ENCODE measurements at places on chromosomes 13 and 19.

GRCh38 chr13:113936166-113936965, 37.5 kb downstream of the C13orf46 start:
- DNase-seq, result no peak

DNA sequence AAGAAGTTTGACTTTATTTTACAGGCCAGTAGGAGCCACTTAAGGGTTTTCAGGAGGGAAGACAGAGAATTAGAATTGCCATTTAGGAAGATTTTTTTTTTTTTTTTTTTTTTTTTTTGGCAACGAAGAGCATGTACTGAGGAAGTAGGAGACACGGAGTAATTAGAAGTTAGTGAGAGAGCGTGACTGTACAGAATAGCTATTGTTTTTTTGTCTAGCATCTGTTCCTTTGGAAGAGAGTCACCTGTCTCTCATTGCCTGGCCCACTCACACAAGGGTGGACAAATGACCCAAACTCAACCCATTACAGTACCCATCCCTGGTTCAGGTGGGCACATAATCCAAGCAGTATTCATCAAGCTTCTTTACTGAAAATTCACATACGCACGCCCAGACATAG, 166.7 kb downstream of the LACC1 start:
- DNase-seq, result no peak

DNA sequence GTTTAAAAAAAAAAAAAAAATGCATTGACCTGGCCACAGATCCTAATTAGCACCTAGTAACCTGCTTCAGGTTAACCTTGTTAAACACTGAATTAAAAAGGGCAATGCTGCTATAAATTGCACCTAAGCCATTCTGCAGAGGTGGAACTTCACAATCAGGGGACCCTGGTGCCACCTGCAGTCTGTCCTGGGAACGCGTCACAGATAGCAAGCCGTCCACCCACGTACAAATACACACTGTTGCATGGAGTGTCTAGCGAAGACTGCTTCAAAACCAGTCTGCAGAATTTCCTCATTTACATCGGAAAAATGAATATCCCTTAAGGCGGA, 169.3 kb downstream of the COL4A1 start:
- DNase-seq, result peak; percentile 55

- DNase-seq, result no peak
Measured at GRCh38 chr13:24264976-24265375, 44.4 kb upstream of the C1QTNF9 start.

DNA sequence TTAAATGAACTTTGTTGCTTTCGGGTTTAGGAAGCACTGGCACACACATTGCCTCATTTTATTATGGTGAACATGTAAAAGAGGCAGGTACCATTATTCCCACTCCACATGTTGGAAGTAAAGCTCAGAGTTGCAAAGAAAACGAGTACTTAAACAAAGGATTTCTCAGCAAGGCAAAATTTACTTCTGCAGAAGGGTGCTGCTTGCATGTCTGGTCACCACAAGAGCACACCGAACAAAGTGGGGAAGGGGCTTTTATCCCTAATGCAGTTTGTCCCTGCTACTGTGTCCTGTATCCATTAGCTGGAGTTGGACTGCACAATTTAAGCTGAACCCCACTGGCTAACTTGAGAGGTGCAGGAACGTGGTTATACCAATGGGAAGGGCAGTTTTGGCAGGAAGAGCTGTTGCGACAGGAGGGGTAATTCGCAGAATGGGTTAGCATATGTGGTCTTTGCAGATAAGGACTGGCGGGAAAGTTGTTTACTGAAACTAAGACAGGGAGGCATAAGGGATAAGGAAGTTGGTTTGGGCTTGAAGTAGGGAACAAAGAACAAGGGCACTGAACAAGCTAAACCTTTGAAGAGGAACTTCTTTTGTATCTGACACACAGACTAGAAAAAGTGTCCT, 545.5 kb downstream of the UQCRFS1 start:
- no peak for DNase-seq

- DNase-seq, result no peak
Measured at GRCh38 chr13:98976941-98977340, 923 bp downstream of the DOCK9 start.

DNA sequence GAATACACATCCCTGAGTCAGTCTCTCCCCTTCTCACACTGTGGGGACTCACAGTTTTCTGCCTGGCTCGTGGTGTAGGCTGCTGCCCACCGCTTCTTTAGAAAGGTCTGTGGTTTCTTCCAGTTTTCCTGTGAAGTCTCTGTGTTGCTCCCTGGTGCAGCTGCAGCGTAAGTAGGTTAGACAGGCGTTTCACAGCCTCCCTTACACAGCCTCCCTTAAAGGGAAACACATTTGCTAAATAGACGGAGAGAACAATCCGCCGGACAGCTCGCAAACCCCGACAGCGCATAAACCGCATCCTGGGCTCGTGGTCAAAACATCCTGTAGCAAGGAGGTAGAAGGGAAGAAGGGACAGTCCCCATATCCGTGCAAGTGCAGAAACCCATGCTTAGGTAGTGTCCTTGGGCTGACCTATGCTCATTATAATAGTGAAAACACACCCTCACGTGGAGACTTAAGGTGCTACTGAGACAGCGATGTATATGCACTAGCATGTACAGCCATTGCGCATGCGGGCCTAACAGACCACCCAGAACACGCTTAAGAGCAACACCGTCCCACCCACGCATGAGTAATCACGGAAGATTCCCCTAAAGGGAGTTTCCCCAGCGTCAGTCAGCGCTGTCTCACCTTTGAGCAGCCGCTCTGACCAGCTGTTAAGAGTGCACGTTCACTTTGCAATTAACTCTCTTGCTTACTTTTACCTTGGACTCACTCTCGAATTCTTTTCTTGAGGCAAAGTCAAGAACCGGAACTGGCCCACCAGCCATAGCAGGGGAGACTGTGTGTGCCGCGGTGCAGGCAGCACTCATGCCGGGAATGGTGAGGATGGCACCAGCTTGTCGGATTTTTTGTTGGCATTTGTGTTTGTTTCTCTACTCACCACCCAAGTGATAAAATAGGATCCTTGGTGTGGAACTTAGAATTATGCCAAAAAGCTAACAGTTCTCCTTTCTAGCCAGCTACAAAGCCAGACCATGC, 16.6 kb downstream of the SIGLEC8 start:
- no peak for DNase-seq

GRCh38 chr13:80361883-80362327, 21.0 kb upstream of the SPRY2 start:
- DNase-seq, result no peak

DNA sequence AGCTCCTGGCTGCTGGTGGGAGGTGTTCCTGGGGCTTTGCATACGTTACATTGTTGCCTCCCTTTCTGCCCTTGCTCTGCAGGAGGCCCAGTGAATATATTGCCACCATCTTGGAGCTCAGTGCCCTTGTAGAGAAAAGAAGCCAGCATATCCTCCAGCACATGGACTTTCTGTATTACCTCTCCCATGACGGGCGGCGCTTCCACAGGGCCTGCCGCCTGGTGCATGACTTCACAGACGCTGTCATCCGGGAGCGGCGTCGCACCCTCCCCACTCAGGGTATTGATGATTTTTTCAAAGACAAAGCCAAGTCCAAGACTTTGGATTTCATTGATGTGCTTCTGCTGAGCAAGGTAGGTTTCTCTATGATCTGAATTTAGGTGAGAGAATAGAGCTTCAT, 10.5 kb downstream of the CYP4F12 start:
- DNase-seq, result no peak

- no peak for DNase-seq
Measured at GRCh38 chr19:16327911-16328823, 3.5 kb downstream of the KLF2 start.

GRCh38 chr13:93959796-93960533, 519.5 kb downstream of the DCT start:
- no peak for DNase-seq

DNA sequence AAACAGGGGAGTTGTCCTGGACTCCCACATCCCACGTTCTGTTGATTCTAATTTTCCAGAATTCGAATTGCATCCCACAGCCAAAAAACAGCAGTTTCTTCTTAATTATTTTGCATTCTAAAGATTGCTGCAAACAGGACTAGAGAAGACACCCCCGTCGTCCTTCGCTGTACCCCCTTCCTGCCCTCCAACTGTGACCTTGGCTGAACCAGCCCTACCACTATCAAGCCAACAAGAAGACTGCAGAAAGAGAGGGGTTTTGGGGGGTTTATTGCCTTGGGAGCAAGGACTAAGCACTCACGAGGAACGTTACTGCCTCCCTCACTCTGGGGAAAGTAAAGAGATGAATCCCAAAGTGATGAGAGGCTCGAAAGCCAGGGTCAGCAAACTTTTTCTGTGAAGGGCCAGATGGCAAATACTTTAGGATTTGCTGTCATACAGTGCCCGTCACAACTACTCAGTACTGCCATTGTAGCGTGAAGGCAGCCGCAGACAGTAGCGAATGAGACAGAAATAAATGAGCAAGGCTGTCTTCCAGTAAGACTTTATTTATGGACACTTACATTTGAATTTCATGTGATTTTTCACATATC, 32.5 kb upstream of the KATNAL1 start:
- no peak for DNase-seq

GRCh38 chr19:54168174-54168917, 4.6 kb downstream of the TMC4 start:
- peak; percentile 80 for DNase-seq

DNA sequence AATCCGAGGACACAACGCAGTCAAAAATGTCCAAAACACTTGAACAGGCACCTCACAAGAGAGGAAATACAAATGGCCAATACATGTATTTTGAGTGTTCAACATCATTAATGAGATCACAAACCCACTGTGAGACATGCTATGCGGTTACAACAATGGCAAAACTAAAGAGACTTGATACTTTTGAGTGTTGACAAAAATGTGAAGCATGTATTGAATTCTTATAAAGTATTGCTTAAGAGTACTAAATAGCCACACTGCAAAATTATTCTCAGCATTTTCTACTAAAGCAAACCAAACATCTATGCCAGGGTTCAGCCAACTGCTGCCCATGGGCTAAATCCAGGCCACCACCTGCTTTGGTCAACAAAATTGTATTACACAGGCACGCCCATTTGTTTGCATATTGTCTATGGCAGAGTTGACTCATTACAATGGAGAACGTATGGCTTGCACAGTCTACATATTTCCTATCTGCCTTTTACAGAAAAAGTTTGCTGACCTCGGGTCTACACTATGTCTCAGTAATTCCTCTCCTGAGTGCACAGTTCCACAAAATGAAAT, 135.3 kb downstream of the B3GLCT start:
- peak; percentile 2 for DNase-seq
